ENCODE measurements at places on chromosomes 7 and 10. TPM values are rescaled to one million over a fixed set of nuclear protein-coding genes. Genes with fewer than 3 reads are reported as not detected.

DNA sequence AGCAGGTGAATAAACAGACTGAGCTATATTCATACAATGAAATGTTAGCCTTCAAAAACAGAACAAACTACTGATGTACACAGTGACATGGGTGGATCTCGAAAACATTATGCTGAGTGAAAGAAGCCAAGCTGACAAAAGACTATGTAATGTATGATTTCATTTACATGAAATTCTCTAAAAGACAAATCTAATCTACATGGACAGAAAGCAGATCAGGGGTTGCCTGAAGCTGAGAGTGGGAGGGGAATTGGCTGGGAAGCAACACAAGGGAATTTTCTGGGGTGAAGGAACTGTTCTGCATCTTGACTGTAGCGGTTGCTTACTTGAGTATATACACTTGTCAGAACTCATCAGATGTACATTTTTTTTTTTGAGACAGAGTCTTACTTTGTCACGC is 121.7 kb upstream of the SVIL start:
- H3K36me3 ChIP-seq: no peaks in the 10 kb centered on the region
- H3K27me3 ChIP-seq: no peaks in the 10 kb centered on the region
- no peak overlapping the region for H3K4me3 ChIP-seq

DNA sequence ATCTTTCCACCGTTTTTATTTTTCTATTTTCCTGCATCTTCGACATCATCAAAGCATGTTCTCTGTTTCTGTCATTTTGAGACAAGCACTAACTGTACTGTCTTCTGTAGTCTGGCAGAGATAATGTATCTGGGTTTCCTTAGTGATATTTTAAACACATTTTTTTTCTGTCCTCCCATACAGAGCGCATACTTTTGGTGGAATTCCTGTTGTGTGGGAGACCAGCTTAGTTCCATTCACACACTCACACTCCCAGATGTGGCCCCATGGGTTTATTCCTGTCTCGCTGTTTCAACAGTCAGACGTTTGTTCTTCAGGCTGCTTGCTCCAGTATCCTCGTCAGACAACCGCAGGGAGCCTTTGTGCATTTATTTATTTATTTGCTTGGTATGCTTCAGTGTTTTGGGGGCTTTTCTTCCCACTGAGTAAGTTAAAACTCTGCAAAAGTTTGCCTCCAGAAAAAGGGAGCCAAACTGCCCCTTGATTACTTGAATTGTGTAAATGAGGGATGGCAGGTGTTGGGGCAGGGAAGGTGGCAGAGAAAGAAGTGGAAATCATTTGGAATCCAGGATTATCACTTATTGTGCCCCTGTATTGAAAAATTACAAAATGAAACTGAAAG is 456.8 kb upstream of the KLF6 start:
- no peaks in the 10 kb centered on the region for H3K27me3 ChIP-seq
- no peak overlapping the region for H3K4me3 ChIP-seq
- peak overlapping the region; percentile 69 for H3K27ac ChIP-seq
- DNase-seq: no peak
- no peaks in the 10 kb centered on the region for H3K36me3 ChIP-seq
- peaks cover 6% of the 10 kb centered on the region for H3K4me1 ChIP-seq

DNA sequence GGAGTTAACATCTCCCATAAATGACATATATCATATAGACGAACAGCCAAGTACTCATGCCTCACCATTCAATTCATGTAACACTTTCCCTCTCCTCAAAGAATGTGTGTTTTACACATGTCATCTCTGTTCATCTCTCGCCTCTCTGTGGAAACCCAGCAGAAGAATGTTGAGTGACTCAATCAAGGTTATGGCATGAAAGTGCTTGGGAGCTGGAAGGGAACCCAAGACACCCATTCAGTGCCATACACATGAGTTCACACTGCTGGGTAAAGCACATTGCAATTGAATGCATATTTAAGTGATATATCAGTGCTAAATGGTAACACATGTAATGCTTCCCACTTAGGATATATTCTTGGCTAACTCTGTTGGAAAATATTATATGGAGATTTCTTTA is 322.9 kb downstream of the PTEN start:
- H3K27ac ChIP-seq: no peak overlapping the region
- H3K27me3 ChIP-seq: no peaks in the 10 kb centered on the region

- H3K4me1 ChIP-seq: no peaks in the 10 kb centered on the region
- H3K36me3 ChIP-seq: no peaks in the 10 kb centered on the region
- H3K4me3 ChIP-seq: no peak overlapping the region
- no peak overlapping the region for H3K27ac ChIP-seq
- no peaks in the 10 kb centered on the region for H3K27me3 ChIP-seq
These were observed 207.6 kb downstream of the FOXP2 start for GRCh38 chr7:114622221-114622620.

GRCh38 chr10:3807928-3808496 is 23.0 kb upstream of the KLF6 start:
- no peak for DNase-seq
- H3K36me3 ChIP-seq: no peaks in the 10 kb centered on the region
- no peaks in the 10 kb centered on the region for H3K27me3 ChIP-seq
- H3K27ac ChIP-seq: peak overlapping the region; percentile 84

- H3K27ac ChIP-seq: no peak overlapping the region
- DNase-seq: no peak
- H3K4me1 ChIP-seq: no peaks in the 10 kb centered on the region
- H3K36me3 ChIP-seq: no peaks in the 10 kb centered on the region
- H3K27me3 ChIP-seq: no peaks in the 10 kb centered on the region
These were observed 1115.6 kb upstream of the GHITM start for GRCh38 chr10:83023662-83024061.

DNA sequence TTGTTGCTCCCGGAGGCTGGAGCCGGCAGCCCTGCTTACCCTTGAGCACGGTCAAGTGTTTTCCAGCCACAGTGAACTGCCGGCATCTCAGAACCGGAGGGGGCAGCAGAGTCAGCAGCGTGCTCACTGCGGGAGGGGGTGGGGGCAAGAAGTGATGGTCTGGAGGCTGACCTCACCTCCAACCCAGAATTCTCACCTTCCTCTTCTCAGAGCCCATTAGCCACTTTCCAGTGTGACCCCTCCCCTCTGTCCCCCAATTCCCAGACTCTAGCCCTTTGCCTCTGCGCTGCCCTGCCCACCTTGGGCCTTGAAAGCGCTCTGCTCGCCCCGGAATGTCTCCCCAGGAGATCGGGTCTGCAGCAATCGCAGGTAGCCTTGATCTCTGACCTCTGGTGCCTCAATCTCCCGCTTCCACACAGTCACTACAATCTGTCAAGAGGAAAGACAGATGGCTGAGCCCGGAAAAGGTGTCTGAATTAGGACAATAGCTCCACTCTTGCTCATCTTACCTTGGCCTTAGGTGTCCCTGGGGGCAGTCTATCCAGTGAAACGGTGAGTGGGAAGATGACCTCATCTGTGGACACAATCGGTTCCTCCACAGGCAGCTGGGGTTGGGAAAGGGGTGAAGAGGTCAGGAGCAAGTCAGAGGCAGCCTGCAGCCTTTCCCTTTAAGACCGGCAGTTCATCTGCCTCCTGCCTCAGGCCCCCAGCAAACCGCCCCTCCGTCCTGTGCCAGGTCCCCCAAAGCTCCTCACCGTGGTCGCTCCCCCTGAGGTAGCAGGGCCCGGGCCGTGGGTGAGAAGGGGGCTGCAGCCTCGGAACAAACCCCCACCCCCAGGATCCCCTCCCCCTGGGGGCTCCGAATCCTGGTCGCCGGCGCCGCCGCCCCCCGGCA is 942 bp downstream of the TRAPPC14 start:
- peak overlapping the region; percentile 90 for H3K27ac ChIP-seq
- H3K36me3 ChIP-seq: no peaks in the 10 kb centered on the region
- H3K4me1 ChIP-seq: peaks cover 18% of the 10 kb centered on the region
- DNase-seq: peak; percentile 75
- H3K27me3 ChIP-seq: no peaks in the 10 kb centered on the region

GRCh38 chr10:98446151-98446660 is 529 bp downstream of the HPS1 start:
- H3K27me3 ChIP-seq: no peaks in the 10 kb centered on the region
- no peak for DNase-seq
- peak overlapping the region; percentile 58 for H3K4me3 ChIP-seq
- peak overlapping the region; percentile 84 for H3K27ac ChIP-seq
- 0 out of 2 replicates have a peak, but pooled peaks cover 3% of the 10 kb centered on the region for H3K4me1 ChIP-seq

DNA sequence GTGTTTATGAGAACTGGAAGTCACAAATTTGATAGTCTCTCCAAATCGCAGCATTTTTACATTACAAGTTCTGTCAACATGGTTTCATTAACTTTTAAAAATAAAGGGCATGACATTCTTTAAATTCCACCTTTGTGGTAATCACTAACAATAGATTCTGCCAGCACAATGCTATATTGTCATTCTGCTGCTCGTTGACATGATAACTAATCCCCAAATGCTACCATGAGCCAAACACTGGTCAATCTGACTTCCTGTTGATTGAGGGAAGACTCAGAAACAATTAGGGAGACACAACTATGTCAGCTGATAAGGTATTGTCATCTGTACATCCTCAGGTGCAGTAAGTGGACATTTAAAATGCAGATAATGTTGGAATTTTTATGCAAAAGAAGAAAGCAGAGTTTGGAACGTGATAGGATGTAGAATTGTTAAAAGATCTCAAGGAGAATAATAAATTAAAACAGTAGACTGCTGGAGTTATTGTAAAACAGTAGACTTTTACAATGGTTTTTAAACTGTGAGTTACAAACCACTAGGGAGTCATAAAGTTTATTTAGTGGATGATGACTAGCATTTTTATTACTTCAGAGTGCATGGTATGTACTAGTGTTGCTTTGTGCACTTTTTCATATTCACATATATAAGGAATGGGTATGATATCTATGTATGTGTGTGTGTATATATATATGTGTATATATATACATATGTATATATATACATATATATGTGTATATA is 126.4 kb upstream of the DKK1 start:
- no peak overlapping the region for H3K4me3 ChIP-seq
- no peaks in the 10 kb centered on the region for H3K36me3 ChIP-seq
- no peak for DNase-seq
- H3K27me3 ChIP-seq: no peaks in the 10 kb centered on the region

DNA sequence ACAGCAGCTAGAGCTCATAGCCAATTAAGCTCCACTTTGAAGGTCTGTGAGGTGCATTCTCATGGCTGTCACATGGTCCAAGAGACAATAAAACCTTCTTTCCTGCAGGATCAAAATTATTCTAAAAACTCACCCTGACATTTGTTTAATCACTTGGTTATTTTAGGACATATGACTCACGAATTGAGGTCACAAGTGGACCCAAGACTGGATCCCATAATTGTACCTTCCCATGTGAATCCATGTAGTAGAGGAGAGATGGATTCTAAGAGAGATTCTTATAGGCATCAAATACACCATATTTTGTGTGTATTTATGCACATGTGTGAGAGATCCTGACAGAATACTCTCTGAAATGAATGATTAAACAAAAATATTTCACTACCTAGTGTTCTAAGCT is 18.1 kb downstream of the POLR1F start:
- no peaks in the 10 kb centered on the region for H3K4me1 ChIP-seq
- no peak for DNase-seq
- H3K27ac ChIP-seq: no peak overlapping the region

DNA sequence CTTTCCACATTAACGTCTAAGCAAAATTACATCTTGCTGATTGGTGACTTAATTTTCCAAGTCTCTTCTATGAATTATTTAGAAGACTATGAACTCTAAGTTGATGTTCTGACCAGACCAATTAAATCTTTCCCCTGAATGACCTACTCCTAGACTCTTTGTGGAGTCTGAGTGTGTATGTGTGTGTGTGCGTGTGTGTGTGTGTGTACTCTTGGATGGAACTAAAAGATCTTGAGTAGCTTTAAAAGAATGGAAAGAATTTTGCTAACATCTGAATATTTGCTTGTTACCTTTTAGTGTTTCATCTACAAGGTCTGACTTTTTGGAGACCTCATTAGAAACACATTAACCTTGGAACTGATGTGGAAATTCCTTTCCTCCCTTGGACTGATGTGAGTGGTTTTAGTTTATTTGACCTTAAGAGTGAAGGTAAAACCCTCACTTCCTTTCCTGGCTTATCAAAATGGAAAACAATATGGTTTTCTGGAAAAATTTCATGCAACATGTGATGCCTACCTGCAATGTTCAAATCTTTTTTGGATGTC is 257.1 kb downstream of the GATA3 start:
- no peak overlapping the region for H3K27ac ChIP-seq
- no peak for DNase-seq
- H3K27me3 ChIP-seq: no peaks in the 10 kb centered on the region
- no peaks in the 10 kb centered on the region for H3K36me3 ChIP-seq

DNA sequence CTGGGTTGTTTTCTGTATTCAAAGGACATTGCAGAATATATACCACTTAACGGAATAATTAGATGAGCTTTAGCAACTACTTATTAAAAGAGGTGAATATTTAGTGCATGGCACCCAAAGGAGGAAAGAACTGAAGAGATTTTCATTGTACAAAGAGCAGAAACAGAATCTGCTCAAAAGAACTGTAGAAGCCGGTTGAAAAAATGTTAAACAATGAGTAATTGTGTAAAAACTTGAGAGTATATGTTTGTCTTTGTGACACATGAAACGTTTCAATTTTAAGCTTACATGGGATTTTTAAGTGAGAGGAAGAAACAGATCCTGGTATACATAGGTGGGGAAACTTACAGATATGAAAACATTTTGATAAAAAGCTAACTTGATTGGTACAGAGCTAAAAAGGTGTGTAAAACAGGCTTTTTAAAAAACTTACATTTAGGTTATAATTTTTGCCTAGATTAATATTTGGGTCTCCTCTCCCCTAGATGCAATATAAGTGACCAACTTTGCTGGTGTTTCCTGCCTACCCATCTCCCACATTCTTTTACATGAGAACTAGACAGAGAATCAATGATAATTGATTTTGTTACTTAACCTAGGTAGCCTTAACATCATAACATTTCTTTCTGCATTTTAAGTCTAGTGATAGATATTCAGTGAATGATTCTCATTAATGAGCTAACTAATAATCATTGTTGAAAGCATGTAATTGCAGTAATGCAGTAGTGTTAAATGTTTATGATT is 6.8 kb downstream of the ARL5B start:
- H3K4me3 ChIP-seq: no peak overlapping the region
- peak overlapping the region; percentile 41 for H3K27ac ChIP-seq
- no peaks in the 10 kb centered on the region for H3K27me3 ChIP-seq
- peaks cover 3% of the 10 kb centered on the region for H3K36me3 ChIP-seq
- peaks cover 54% of the 10 kb centered on the region for H3K4me1 ChIP-seq
- DNase-seq: no peak

- H3K4me1 ChIP-seq: no peaks in the 10 kb centered on the region
- H3K27ac ChIP-seq: no peak overlapping the region
- DNase-seq: no peak
- H3K27me3 ChIP-seq: no peaks in the 10 kb centered on the region
These were observed 218.6 kb upstream of the INHBA start for GRCh38 chr7:41921453-41921981.

DNA sequence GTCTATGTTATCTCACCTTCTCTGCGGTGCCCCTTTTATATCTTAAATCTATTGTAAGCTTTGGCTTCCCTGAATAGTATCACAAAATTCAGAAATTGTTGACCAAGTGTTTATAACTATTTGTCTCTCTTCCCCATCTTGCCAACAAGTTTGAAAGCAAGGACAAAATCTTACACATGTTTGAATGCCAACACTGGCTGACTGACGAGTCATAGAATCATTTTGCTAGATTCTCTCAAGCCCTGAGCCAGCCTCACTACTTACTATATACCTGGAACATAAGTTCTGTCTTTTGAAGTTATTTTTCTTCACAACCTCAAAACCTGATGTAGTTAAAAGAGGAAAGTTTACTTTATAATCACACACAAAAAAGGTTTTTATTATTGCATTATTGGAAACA is 700.7 kb downstream of the PHTF2 start:
- H3K27ac ChIP-seq: no peak overlapping the region
- H3K36me3 ChIP-seq: no peaks in the 10 kb centered on the region
- no peak overlapping the region for H3K4me3 ChIP-seq
- DNase-seq: no peak
- no peaks in the 10 kb centered on the region for H3K27me3 ChIP-seq
- H3K4me1 ChIP-seq: no peaks in the 10 kb centered on the region

The SH2D4B gene
- 0.23 TPM for total RNA-seq

The AEBP1 gene
- total RNA-seq: 0.54 TPM

The ABCB1 gene
- 34.6 TPM for total RNA-seq
